ENCODE measurements at places on chromosomes 12 and 14.

DNA sequence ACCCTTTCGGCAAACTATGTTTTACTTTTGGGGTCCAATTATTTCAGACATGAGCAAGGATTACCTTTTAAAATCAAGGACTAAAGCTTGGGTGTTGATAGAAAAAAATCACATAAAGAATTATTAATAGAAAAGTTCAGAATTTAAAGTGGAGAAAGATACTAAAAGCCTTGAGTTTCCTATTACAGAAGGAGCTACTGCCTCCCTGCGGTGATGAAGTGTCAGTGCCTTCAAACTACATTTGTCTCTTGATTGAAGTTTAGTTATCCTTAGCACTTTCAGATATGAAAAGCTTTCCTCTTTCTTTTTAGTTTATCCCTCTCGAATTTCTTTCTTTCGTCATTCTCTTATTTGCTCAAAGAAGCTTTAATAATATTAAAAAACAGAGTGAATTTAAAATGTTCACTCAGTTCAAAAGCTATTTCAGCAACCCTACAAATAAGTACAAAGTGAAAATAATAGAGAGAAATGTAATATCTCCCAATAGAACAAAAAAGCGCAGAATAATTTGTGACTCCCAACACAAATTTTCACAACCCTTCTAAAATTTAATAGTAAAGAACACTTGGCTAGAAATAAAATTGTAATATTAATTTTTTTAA lies 87.6 kb downstream of the SEC23A start:
- no peak for DNase-seq

GRCh38 chr12:1914114-1914911 lies 4.1 kb downstream of the CACNA2D4 start:
- DNase-seq, result no peak

GRCh38 chr12:65685514-65685913 lies 138.8 kb upstream of the HMGA2 start:
- DNase-seq, result no peak

GRCh38 chr14:22778084-22778483 lies 11.6 kb downstream of the OXA1L start:
- no peak for DNase-seq

DNA sequence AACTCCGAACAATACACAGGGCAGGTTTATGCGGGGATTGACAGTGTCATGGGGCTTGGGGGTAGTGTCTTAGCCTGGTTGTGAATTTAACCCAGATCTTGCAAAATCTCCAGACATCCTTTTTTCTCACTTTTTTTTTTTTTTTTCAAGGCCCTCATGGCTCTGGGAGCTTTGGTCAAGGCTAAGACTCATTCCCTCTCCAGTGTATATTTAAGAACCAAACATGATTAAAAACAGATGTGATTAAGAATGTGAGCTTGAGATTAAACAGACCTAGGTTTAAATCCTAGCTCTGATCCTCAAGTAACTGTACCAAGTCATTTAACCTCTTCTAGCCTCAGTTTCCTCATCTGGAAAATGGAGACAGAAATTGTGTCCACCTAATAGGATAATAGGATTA lies 151.7 kb upstream of the FUT8 start:
- DNase-seq, result no peak

- no peak for DNase-seq
Measured at GRCh38 chr14:81993432-81993831, 459.8 kb upstream of the SEL1L start.

- DNase-seq, result no peak
Measured at GRCh38 chr12:53199700-53200099, 7.4 kb downstream of the ITGB7 start.

- no peak for DNase-seq
Measured at GRCh38 chr14:56782711-56783110, 27.6 kb downstream of the OTX2 start.
